ENCODE measurements at places on chromosomes 5 and 9.

DNA sequence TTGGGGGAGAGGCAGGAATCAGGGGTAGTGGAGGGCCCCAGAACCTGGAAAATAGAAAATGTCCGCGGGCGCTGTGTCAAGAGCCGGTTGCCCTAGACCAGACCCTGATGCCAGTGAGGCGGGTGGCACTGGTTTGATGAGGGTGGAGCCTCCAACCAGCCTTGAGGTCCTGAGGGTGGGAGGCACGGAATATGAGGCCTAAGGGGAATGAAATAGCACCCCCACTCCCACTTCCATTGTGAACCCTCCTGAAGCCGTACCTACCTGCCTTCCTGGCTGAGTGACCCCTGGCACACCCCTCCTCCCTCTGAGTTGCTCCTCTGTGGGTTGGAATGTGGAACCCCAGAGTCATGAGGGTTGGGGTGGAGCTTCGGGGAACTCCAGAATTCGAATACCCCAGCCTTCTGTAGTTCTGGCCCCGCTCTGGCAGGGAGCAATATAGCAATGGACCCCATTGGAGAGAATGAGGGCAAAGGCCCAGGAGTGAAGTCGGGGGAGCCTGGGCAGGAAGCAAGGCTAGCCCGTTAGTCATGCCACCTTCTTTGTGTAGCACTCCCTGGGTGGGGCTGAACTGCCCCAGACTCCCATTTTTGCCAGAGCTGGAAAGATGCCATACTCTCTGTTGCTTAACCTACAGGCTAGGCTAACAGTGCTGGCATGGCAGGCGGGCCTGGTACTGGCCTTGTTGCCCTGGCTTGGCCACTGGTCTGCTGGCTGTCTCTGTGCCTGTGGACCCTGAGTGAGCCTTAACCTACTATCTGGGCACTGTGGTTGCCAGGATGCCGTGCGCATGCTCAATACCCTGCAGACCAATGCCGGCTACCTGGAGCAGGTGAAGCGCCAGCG, 1.0 kb downstream of the FPGS start:
- no peak for DNase-seq

DNA sequence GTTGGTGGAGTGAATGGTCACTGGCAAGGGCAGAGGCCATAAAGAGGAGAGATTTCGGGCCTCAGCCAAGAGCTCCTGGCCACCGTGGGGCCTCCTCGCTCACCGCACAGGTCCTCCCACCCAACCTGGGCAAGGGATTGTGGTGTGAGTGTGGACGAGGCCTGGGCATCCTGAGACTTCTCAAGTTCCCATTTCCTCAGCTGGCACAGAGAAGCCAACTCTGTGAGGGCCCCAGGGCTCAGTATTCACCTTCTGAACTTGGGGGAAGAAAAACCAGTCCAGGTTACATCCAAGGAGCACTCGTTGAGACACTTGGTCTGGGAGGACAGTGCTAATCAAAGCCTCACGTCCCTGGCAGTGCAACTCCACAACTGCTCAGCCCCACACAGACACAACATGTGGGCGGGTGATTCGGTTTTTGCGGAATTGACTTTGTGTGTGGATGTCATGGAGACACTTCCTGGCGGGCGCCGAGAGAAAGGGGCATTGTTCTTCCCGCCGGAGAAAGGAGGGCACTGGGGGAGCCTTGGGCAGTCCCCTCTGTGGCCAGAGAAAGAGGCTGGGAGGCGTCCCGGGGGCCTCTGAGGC, 28.5 kb upstream of the NKD2 start:
- DNase-seq: no peak

GRCh38 chr9:37029304-37029775, 4.7 kb downstream of the PAX5 start:
- DNase-seq: no peak

DNA sequence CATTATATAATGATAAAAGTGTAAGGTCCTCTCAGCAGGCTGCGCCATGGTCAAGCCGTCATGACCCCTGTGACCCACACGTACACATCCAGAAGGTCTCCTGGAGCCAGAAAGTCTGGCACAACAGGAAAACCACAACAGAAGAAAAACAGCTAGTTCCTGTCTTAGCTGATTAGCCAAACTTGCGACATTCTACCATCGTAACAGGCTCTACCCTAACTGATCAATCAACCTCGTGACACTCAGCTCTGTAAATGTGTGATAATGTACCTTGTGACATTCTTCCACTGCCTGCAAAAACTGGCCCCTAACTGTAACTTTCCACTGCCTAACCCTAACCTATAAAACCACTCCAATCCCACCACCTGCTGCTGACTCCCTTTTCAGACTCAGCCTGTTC, 316.4 kb upstream of the TUSC1 start:
- no peak for DNase-seq

DNA sequence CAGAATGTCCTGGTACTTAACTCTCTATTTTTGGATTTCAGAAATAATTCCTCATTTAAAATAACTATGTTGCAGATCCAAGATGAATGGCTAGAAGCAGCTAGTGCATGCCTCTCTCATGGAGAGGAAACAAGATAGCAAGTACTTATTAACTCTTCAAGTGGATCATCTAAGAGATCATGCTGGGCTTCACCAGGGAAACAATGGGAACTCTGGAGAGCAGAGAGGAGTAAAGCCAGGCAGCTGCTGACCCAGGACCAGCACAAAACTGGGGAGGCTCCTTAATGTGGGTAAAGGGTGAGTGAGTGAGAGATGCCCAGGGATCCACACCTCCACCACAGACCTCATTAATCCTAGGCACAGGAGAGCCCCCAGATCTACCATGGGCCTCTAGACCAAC, 897.8 kb upstream of the ACO1 start:
- no peak for DNase-seq

GRCh38 chr5:491119-491855, 33.0 kb downstream of the SLC9A3 start:
- no peak for DNase-seq

DNA sequence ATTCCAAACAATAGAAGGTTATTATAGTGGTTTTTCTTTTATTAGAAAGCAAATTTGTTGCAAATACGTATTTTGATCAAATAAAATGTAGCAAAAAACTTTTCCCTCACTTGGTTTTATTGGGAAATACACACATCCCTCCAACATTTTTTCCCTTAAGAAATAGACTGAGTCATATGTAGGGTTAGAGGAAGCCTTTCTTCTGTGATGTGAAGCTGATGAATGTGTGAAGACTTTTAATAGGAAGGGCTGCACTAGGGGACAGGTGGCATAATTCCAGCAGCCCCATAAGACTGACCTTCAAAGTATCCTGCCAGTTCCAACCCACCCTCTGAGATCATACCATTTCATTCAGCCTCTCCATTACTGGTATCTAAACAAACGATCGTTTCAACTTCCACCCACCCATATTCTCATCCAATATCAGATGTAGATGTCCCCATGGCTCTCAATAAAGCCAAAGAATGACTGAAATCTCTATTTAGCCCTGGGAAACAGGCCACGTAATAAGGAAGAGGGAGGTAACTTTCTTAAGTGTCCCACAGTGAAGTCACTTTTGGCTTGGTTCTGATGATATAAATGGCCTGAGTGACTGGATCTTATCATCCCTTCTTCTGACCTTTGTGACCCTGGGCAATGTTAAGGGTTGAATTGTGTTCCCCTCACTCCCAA, 64.7 kb upstream of the LPAR1 start:
- DNase-seq: no peak

DNA sequence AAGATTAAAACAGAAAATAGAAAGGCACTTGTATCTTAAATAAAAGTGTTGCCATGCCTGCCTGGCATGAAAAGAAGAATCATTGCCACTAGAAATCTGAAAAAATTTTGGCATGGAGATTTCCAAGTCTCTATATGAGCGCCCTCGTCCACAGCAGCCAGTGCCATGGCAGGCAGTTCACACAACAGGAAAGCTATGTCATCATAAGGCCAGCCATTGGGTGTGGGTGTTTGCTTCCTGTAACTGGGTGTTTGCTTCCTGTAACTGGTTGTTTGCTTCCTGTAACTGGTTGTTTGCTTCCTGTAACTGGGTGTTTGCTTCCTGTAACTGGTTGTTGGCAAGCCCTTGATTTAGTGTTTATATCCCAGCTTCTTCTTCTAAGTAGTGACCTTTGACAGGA, 446.7 kb downstream of the IRX1 start:
- no peak for DNase-seq

- no peak for DNase-seq
Observed at GRCh38 chr5:165135565-165135964, 1630.1 kb downstream of the MAT2B start.

DNA sequence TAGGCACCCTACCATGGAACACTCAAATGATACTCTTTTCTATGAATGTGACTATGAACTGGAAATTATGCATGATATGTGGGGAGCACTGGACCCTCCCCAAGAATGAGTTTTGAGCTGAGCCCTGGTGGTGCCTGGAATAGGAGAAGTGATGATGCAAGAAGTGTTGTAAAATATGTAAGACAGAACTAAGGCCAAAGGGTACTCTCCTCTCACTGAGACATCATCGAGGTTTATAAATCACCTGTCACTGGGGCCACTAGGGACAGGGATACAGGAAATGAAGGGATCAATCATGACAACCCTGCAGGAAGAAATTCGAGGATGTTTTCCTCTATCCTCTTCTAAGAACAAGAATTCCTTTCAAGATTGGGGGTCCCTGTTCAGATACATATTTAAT, 45.4 kb downstream of the PCSK1 start:
- DNase-seq: no peak

- peak; percentile 49 for DNase-seq
Observed at GRCh38 chr5:127313847-127314473, 23.4 kb downstream of the MEGF10 start.

DNA sequence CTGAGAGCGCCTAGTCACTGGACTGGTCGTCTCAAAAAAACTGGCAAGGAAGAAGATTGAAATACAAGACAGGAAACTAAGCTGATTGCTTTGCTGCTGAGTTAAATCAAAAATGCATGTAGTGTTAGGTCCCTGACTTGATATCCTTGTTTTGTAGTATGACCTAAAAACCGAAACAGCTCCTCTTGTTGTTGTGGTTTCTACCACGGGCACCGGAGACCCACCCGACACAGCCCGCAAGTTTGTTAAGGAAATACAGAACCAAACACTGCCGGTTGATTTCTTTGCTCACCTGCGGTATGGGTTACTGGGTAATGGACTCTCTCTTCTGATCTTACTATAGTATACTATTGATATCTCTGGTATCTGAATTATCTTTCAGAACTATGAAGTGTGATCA, 4.3 kb downstream of the MTRR start:
- DNase-seq: no peak

DNA sequence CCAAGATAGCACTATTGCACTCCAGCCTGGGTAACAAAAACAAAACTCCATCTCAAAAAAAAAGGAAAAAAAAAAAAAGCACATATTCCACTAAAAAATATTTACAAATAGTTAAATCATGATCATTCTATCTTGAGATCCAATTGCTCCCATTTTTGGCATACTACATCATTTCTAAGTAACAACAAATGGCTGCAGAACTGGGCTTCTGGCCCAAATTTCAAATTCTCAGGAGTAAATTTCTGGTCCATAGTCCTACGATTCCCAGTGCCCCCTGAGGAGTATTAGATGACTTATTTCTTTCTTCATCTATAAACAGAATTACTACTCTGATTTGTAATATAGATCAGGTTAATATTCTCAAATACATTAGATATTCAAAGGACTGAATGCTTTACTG, 62.1 kb downstream of the CEMIP2 start:
- DNase-seq: no peak

- no peak for DNase-seq
Observed at GRCh38 chr5:175211956-175212756, 231.8 kb downstream of the DRD1 start.

GRCh38 chr5:10452768-10453331, 11.2 kb downstream of the ROPN1L start:
- peak; percentile 68 for DNase-seq

- DNase-seq: no peak
Observed at GRCh38 chr5:27403243-27403882, 365.0 kb upstream of the CDH9 start.

GRCh38 chr9:31030741-31031202, 1353.7 kb upstream of the ACO1 start:
- DNase-seq: no peak

- peak; percentile 58 for DNase-seq
Observed at GRCh38 chr9:124040935-124041816, 29.6 kb downstream of the LHX2 start.

GRCh38 chr5:53820802-53821171, 260.3 kb downstream of the NDUFS4 start:
- DNase-seq: no peak

- no peak for DNase-seq
Observed at GRCh38 chr5:34740389-34740806, 84.3 kb downstream of the RAI14 start.

DNA sequence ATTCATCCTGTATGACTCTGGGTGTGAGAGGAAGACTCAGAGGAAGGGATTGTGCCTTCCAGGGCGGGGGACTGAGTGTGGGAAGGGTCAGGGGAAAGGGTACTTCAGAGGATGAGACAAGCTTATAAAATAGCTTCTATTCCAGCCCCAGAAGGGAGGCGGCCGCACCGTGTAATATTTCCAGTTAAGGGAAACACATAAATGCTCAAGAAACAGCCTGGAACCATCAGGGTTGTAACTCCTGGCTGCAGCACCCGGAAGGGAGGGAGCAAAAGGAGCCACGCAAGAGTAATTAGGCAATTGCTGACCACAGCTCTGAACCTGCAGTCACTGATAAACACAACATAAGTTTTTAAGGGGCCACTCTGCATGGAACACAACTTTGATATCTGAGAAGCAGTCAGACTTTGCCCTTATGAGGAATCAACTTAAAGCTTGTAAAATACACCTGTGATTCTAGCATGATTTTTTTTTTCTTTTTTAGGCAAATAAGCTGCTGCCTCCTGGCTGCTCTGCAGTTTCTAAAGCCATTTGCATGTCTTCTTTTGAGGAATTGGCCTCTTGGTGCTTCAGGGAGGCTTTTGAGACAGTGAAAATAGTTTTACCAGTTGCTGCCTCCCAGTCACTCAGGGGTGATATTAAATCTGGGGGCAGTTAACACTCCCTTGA, 382.7 kb downstream of the ENC1 start:
- peak; percentile 46 for DNase-seq

DNA sequence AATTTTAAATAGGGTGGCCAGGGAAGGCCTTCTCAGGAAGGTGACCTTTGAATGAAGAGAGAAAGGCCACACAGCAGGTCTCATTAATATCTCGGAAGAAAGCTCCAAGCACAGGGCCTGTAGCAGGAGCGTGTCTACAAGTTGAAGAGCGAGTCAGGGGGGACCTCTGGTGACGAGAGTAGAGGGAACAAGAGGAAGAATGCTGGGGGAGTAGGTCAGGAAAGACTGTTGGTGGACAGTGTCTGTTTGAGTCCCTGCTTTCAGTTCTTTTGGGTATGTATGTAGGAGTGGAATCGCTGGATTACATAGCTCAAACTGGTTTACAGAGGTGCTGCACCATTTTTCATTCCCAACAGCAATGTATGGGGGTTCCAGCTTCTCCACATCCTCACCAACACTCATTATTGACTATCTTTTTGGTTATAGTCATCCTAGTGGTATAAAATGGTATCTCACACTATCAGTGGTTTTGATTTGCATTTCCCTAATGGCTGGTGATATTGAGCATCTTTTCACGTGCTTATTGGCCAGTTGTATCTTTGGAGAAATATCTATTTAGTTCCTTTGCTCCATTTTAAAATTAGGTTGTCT, 55.8 kb downstream of the NUP214 start:
- no peak for DNase-seq

- no peak for DNase-seq
Observed at GRCh38 chr5:163861670-163862069, 356.3 kb downstream of the MAT2B start.

GRCh38 chr9:129027685-129028191, 393 bp downstream of the SH3GLB2 start:
- peak; percentile 3 for DNase-seq

GRCh38 chr5:52804387-52804791, 16.7 kb downstream of the ITGA1 start:
- DNase-seq: peak; percentile 42

GRCh38 chr5:137367951-137368350, 131.2 kb downstream of the SPOCK1 start:
- no peak for DNase-seq
